COR-L47 (cell line): ENCODE measurements at places on chromosomes 2 and 18.
A peak's percentile ranks its signal among the peaks of the same experiment; 100 is the strongest.

GRCh38 chr2:239724194-239724849 lies 300.8 kb downstream of the NDUFA10 start:
- DNase-seq, result peak; percentile 5

DNA sequence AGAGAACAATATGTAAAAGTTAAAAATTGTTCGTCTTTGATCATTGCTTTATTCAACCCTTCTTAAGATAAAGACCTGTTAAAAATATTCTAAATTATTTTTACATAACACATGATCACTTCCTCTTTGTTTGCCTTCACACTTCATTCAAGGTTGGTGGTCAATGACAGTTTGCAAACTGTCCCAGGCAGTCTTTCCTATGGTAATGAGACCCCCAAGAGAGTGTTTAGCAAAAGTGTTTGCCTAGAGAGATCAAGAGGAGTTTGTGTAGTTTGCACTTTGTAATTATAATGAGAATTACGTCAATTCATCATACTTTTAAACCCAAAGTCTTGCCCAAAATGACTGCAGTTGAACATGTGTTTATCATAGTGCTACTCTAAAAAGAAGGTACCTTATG lies 77.2 kb upstream of the ABCA12 start:
- DNase-seq, result no peak

- no peak for DNase-seq
Observed at GRCh38 chr2:75099521-75099922, 99.8 kb downstream of the TACR1 start.

- no peak for DNase-seq
Observed at GRCh38 chr2:136024616-136025015, 39.2 kb upstream of the DARS1 start.

- no peak for DNase-seq
Observed at GRCh38 chr18:23922939-23923338, 91.6 kb upstream of the TTC39C start.

DNA sequence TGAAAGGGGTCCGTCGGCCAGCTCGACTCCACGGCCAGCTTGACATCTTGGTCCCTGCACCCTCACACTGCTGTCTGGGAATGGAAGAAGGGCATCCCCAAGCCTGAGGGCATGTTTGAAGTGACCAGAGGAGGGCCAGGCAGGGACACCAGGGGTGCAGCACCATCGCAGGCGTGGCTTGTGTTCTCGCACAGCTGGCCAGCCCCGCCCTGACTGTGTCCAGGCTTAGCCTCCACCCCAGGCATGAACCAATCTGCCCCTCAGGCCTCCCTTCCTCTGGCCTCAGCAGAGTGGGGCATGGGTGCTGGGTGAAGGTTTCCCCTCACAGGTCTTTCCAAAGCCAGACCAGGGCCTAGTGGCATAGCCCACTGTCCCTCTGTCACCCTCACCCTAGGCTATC lies 25.0 kb downstream of the EMX1 start:
- no peak for DNase-seq

DNA sequence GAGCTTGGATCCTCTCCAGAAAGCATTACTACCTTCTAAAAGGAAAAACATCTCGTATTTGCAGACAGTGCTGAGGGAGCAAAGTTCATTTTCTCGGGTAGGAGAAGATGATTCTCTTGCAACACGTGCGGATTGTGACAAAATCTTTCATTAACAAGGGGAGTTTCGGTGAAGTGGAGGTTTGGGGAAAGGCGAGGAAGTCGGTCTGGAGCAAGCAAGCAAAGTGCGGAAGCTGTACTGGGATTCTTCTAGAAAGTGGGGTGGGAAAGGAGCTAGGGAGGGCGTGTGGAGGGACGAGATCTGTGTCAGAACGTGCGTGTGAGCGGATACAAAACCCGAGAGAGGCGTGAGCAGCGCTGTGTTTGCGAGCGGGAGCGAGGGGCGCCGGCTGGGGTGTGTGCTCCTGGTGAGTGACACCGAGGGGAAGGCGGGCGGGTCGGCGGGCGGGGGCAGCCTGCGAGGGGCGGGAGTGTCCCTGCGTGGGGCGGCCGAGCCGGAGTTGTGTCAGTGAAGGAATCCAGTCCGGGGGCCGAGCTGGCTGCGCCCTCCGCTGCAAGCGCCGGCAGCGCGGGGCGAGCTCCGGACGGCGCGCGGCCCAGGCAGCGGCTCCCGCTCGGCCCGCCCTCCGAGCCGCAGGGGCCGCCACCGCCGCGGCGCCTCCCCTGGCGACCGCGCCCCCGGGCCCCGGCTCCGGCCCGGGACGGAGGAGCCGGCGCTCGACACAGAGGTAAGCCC lies at the start of gene SPATS2L:
SPATS2L (plus strand) TSS at position 498 of the 735 bp plus-strand sequence. CDS start 82,552 bp downstream, outside the sequence.
- no peak for DNase-seq

- DNase-seq, result no peak
Observed at GRCh38 chr2:119489232-119489952, 34.9 kb downstream of the SCTR start.

GRCh38 chr18:47412924-47413323 lies 161.5 kb upstream of the SKOR2 start:
- DNase-seq, result no peak

DNA sequence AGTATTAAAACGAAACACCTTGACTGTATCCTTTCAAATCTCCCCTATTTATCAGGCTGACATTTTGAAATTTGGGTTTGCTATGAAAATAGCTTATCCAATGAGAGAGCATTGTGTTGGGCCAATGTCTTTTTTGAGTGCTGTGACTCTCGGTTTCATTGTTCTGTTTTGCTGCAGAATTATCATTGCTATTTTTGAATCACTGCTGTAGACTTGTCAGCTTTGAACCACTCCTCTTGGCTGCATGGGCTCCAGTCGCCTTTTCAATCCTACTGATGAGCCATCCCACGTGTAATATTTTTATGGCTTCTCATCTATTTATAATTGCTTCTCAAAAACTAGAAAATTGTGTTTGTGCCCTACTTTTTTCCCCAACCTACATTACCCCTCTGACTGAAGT lies 322.8 kb downstream of the LNPK start:
- DNase-seq, result no peak

DNA sequence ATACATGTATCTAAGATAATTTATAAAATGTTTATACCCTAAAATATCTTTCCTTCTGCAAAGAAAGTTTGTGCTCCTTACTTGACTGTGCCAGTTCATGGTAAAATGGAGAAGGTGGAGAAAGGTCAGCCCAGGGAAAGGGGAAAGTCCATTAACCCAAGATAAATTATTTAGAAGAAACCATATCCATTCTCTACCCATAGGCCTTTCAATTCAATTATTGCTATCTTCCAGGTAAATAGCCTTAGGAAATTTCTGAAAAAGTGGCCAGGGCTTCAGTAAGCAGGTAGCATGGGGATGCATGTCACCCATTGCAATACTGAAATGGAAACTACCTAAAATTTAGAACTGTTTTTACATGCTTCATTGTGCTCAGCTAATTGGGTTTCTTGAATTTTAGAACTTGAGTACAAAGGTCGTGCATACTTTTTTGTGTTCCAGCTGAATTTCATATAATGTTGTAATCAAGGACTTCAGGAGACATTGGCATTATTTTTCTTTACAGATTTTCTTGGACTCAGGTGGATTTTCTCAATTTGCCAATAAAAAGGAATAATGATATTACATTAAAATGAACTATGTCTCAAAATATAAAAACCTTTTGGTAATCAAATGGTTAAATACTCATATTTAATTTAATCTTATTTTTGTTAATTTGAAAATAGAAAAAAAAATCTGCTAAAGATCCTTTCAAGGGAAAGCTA lies 124.9 kb downstream of the CSRNP3 start:
- DNase-seq, result no peak

DNA sequence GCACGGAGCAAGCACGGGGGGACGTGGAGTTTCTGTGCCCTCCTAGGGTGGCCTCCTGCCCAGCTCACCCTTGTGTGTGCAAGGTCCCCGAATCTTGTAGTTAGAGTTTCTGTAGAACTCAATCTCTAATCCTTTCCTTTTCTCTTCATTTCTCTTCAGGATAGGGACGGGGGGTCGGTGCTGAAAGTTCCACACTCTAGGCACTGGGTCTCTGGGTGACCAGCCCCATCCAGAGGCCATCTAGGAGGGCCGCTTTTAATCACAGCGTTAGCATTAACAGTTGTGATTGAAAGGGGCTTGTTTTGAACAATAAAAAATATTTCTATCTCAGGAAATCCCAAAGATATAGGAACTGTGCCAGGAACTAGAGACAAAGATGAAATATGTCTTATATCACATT lies 10.5 kb downstream of the SOCS6 start:
- DNase-seq, result no peak

GRCh38 chr2:219157396-219157795 lies 3.2 kb downstream of the NHEJ1 start:
- DNase-seq, result no peak

DNA sequence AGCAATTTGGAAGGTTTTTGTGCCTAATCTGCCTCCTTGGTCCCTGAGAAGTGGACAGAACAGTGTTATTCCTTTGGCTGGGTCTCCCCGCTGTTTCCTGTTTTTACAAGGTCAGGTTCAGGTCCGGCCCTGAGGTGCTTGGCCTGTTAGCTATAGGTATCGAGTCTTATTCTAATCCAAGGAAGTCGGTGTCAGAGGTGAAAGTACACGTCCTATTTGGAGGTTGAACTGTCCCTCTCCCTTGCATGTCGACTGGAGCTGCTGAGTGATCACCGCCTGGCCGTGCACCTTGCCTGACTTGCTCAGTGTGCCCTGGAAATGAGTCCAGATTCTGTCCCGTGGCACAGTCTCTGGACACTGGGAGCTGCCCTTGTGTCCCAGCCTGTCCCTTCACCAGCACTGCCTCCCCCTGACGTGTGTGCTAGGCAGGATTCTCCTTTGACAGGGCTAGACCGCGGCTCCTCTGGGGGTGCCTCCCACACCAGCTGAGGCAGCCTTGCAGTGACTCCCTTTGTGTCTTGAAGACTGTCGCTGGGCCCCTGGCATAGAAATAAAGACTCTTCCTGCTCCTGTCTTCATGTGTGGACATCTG lies 65.7 kb upstream of the RBM44 start:
- DNase-seq, result no peak

DNA sequence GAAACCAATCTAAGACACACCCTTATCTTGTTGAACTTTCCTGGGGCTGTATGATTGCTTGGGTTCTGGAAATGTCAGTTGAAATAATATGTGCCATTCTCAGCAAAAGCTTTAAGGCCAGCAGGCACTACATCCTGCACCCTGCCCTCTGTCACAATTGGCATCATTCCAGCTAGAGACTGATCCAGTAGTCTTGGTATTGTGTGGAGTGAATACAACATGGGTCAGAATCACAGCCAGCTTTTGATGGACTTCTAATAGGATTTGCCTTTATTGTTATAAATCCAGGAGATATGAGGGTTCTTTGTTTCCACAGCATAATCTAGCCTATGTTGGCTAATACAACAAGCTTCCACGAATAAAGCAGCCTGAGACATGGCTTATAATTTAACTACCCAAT lies 617.0 kb upstream of the CDH2 start:
- peak; percentile 9 for DNase-seq

DNA sequence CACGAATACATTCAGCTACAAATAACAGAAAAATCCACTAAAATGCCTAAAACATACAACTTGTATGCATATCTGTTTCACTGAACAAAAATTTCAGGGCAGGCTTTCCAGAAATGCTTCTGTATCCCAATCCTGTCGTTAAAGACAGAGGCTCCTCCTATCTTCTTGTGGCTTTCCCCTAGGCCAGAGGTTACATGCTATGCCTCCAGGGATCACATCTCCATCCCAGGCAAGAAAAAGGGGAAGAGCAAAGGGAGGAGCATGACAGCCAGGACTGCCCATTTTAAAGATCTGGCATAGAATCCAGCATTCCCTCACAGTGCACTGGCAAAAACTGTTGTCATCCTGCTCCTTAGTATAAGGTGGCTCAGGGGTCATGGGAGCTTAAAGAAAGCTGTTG lies 268.7 kb upstream of the SETBP1 start:
- DNase-seq, result no peak

DNA sequence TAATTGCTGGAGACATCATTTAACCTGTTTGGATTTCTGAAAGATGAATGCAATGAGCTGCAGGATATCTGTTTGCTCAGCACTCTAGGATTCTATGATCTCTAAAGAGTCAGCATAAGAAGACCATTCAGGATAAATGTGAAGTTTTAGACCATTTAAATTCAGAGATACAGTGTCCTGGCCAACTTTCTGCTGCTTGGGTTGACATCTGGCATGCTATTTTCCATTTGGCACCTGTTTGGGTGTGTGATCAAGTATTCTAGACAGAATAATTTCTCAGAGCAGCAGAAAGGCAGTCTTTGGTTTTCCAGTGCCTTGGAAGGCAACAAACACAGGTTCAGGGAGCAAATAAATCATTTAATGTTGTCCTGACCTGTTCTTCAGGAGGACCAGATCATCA lies 144.8 kb upstream of the NDUFV2 start:
- DNase-seq, result peak; percentile 25

DNA sequence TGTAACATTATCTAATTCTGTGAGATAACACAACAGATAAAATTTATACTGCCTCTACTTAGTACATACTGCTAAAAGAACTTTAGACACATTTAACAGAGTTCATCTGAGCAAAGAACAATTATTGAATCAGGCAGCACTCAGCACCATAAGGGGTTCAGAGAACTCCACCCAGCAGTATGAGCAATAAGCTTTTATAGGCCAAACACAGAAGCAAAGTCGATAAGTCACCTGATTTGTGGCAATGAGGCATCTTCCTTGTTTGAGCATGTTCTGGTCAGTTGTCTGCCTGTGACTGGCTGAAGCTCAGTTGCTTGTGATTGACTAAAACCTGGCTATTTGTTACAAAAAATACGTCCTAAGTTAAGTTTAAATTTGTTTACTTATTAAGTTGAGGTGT lies 746.1 kb upstream of the DDX18 start:
- DNase-seq, result no peak

GRCh38 chr2:152078662-152079061 lies 20.2 kb downstream of the CACNB4 start:
- DNase-seq, result no peak

GRCh38 chr2:150462770-150463169 lies 24.7 kb downstream of the RND3 start:
- no peak for DNase-seq

- no peak for DNase-seq
Observed at GRCh38 chr2:2738684-2739083, 407.6 kb upstream of the MYT1L start.

DNA sequence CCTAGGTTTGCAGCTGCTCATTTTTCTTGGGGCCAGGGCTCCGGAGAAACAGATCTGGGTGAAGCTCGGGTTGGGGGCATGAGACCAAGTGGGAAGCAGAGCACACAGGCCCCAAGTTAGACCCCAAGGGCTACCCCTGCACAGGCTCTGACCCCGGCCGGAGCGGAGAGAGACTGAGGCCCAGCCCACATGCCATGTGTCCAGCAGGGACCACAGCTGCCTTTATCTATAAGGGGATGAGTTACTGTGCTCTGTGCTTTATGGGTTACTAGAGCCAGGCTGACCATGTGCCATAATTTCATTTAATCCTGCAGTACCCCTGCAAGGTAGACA lies 30.3 kb upstream of the PRLH start:
- no peak for DNase-seq
